ENCODE measurements at places on chromosomes 4 and X.

DNA sequence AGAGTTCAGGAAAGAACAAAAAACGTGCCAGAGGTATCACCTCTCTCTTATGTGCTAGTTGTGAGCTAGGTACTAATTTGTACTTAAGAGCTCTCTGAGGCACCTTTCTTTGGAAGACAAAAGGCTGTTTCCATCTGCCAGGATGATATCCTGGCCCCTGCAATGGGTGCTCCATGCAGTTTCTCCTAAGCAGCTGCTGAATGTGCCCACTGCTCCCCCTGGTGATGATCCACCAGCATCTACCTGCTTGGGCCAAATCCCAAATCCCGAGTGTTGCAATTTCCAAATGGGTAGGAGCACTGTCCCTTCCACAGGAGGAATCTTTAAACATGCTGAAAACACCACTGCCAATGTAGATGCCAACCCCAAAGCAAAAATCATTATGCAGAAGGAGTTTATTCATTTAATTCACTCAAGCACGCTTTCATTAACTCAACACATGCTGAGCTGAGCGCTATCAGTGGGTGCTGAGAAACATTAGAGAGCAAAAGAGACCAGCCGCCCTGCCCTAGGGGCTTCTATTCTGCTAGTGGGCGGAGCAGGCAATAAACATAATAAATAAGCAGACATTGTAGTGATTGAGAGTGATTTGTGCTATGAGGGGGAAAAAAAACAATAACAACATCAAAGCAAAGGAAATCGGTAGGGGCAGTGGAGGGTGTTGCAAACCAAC, 69.6 kb upstream of the C4orf50 start:
- DNase-seq: no peak

- no peak for DNase-seq
Measured at GRCh38 chrX:9269134-9269533, 195.7 kb upstream of the TBL1X start.

DNA sequence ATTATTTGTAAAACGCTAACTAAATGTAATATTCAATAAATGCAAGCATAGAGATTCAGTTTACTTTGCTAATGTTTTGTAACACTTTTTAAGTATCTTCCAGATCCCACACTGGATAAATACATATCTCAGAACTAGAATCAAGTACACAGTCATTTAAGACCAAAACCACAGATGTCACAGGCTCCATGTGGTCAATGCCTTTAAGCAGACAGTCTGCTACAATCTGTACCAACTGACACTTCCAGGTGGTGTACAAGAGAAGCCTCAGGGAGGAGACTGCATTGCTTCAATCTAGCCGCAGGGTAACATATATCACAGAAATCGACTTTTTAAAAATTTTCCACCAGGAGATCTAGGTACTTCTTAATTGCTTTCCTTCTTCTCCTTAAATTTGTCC, 229.6 kb upstream of the DIAPH2 start:
- DNase-seq: no peak

GRCh38 chrX:103503163-103503852, 16.0 kb downstream of the RAB40A start:
- no peak for DNase-seq

DNA sequence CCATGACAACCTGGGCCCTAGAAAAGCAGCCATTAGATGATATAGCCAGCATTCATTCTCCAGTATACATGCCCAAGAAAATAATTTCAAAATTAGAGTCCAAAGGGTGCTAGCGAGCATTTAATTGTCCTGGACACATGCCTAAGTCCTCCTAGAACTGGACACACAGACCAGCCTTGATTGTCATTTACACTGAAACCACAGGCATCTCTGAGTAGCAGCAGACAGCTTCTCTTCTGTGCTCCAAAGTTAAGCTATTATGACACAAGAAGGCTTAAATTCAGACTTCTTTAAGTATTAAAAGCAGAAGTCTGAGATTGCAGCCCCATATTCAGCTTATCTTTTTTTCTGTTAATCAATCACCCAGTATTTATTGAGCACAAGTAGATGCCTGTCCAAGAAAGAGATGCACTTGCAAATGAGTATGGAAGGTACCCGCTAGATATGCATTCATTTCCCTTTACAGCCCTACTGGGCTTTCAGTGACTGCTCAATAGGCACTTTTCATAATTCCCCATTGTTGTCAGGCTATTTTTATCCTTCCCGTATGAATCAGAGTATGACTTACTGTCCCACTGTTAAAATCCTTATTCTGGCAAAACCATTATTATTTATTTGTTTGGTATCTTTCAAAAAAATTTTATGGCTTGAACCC, 374.1 kb downstream of the FBXW7 start:
- no peak for DNase-seq

DNA sequence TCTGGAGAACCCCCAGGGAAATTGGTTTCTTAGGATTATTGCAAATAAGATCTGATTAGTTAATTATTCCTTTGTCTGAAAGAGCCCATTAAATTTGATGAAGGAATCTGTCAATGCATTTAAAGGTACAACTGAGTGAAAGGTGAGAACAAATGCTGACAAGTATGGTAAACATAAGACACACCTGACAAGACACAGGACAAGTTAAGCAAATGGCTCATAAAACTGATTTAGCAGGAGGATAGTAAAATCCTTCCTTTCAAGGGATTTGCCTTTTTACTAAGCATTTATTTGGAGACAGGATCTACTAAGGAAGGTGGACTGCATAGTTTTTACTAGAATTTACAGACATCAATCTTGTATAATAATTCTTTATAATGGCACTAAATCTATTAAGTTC, 553.9 kb downstream of the SPRY1 start:
- no peak for DNase-seq

- DNase-seq: no peak
Measured at GRCh38 chr4:40662962-40663604, 33.4 kb upstream of the RBM47 start.

GRCh38 chr4:38889143-38889542, 21.5 kb downstream of the FAM114A1 start:
- no peak for DNase-seq

DNA sequence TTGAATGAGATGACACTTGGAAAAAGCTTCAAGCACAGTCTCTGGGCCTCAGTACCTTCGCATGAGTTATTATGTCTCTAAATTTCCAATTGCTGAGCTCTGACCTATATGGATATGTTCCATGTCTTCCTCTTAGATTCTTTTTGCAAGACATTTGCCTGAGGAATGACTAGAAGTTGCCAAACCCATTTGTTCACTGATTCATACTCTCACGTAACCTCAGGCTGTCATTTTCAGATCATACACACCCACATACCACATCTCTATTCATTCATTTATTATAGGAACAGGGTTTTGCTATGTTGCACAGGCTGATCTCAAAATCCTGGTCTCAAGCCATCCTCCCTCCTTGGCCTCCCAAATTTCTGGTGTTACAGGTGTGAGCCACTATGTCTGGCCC, 2137.1 kb upstream of the TENM3 start:
- DNase-seq: no peak

DNA sequence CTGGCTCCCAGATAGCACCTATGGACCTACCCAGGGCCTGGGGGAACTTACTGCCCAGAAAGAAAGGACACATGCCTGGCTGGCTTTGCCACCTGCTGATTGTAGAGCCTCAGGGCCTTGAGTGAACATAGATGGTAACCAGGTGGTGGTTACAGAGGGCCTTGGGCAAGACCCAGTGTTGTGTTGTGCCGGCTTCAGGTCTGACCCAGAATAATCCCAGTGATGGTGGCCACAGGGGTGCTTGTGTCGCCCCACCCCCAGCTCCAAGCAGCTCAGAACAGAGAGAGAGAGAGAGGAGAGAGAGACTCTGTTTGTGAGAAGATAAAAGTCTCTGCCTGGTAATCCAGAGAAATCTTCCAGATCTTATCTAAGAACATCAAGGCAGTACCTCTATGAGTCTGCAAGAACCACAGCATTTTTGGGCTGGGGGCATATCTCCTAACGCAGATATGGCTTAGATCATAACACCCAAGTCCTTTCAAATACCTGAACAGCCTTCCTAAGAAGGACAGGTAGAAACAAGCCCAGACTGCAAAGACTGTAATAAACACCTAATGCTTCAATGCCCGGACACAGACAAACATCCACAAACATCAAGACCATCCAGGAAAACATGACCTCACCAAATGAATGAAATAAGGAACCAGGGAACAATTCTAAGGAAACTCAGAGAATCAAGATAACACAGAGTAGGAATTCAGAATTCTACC, 16.3 kb upstream of the RP2 start:
- DNase-seq: no peak

- DNase-seq: no peak
Measured at GRCh38 chrX:154022108-154022507, 2.4 kb upstream of the IRAK1 start.

DNA sequence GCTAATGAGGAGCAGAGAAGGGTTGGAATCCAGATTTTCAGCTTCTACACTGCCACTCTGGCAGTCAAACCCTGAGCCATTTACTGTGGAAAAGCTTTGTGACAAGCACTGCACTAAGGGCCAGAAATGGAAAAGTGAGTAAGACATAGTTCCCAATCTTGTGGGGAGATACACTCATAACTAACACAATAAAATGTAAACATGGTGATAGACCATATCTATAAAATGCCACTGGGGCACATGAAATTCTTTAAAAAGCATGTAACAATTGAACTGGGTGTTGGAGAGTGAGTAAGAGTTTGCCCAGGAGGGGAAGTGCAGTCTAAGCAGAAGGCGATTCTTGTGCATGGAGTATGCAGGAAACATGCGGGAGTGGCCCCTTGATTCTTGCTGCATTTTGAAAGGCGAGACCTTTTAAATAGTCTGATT, 32.0 kb upstream of the ANXA5 start:
- no peak for DNase-seq

GRCh38 chr4:99090481-99091215, 2.1 kb upstream of the ADH5 start:
- DNase-seq: no peak

DNA sequence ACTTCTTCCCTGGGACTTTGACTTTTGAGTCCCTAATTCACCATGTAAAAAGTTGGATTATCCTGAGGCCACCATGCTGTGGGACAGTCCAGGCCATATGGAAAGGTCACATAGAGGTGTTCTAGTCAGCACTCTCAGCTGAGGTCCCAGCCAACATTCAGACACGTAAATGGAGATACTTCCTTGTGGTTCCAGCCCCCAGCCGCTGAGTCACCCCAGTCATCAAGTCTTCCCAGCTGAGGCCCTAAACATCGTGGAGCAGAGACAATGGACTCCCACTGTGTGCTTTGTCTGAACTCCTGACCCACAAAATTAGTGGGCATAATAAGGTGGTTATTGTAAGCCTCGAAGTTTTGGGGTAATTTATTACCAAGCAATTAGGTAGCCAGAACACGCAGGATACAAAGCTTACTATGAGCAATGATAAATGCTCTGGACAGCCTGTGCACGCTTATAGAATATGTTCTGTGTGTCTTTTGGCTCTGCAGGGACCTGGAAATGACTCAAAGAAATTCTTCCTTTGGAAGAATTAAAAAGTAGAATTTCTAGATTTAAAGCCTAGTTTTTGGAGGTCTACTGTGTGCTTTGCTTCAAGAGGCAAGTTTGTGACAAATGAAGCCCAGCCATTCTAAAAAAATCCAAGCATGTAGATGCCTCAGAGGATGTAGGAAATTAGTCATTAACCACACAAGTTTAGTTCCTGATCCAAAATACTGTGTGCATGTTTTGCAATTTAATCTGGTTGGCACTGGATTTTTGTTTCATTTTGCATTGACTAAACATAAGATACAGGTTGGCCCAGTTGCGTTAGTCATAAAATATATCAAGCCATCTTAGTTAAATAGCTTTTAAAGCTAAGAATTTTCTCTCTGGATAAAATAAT, 33.2 kb upstream of the SLC9A7 start:
- no peak for DNase-seq

GRCh38 chr4:183758758-183759447, 99.8 kb downstream of the TRAPPC11 start:
- DNase-seq: no peak

DNA sequence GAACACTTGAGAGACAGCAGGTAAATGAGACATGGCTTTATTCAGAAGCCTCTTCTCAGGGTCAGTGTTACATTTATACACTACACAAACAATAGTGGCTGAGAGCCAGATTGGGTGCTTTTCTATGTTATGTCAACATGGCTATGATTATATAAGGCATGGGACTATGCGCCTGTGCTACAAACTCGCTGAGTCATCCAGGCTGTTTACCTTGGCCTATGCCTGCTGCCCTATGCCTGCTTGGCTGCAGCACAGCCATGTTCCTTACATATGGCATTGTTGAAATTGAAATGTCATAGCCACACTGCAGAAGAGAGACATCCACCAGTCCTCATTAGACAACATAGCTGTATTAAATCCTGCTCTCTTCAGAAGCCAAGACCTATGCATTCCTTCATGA, 236.3 kb upstream of the NWD2 start:
- DNase-seq: no peak

DNA sequence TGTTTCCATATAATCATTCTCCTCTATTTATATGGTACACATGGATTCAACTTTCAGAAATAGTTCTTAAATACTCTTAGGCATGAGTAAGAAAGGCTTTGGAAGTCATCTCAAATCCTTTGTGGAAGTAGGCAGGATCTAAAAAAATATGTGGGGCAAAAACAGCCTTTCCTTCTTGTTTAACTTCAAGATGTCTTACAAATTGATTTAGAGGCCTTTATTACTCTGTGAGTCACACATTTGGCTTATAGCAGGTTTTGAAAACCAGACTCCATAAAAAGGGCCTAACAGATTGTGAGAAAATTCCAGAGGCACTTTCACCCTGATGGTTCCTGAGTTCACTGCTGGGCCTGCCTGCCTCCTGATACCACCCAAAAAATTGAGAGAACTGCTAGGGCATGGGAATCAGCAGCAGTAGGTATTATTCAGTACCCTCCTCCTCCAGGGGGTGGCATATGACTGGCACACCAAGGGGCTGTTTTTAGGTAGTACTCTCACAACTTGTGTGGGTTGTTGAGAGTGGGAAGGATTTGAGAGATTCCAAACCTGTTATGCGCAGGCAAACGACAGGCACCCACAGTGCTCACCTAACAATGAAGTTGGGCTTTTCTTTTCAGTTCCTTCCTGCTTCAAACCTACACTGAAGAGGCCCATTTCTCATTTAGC, 162.7 kb upstream of the MBNL3 start:
- DNase-seq: peak; percentile 24

- DNase-seq: no peak
Measured at GRCh38 chr4:73620115-73620792, at the start of gene RASSF6. Gene RASSF6, minus strand, starts transcription at chr4:73620436. Its CDS starts 8,641 bp downstream, at chr4:73611795.

DNA sequence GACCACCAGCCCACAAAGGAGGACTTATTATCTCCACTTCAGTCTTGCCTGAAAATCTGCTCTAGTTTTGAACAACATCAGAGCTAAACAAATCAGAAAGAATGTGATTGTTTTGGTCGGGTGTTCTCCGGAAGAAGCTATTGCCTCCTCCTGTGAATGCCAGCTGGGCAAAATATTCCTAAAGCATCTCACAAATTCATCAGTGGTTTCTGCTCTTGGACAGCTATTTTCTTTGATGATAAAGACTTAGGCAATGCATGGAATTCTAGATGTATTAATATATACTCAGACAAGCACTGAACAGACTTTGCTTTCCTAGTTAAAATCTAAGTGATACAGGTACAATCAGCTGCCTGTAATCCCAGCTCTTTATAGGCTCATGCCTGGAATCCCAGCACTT, 71.8 kb downstream of the ASMT start:
- DNase-seq: no peak
